ENCODE measurements at places on chromosomes 7 and 10.
A peak's percentile ranks its signal among the peaks of the same experiment; 100 is the strongest.

- no peak for DNase-seq
Measured at GRCh38 chr7:44960011-44960580, 18.7 kb downstream of the MYO1G start.

DNA sequence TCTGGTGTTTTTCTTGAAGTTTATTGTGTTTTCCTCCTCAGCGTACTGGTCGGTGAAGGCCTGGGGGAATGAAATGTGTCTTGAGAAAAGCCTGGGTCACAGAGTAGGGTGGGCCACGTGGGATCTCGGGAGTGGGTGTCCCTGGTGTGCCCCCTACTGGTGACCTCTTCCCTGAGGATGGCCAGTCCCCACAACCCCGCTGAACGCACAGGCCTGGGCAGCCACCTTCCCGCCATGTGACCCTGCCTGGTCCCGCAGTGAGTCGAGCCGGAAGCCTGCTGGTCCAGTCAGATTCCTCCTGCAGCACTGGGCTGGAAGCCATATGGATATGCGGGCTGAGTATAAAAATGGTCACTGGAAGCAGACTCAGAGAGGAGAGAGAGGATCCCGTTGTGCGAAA lies 52.9 kb upstream of the GNA12 start:
- no peak for DNase-seq

- no peak for DNase-seq
Measured at GRCh38 chr7:127409629-127410028, 17.1 kb upstream of the ZNF800 start.

GRCh38 chr10:132299371-132300336 lies 8.1 kb downstream of the STK32C start:
- DNase-seq = no peak

DNA sequence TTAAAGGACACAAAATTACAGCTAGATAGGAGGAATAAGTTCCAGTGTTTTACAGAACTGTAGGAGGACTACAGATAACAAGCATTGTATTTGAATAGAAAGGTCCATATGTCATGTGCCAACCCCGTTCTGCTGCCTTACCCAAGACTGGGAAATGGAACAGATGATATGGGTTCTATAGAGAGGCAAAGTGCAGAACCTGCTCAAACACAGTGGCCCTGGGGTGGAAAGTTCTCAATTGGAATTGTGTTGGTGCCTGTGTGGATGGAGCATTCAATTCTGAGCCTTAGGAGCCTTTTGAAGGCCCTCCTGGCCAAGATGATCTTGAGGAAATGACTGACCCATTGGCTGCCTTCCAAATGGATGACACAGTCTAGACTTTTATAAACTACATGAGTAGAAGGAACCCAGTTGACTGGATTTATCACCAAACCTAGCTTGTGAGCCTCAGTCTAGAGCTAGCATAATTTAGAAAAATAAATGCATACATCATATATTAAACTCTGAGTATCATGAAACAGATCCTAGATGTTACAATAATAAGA lies 4.1 kb upstream of the PRSS1 start:
- DNase-seq = no peak

DNA sequence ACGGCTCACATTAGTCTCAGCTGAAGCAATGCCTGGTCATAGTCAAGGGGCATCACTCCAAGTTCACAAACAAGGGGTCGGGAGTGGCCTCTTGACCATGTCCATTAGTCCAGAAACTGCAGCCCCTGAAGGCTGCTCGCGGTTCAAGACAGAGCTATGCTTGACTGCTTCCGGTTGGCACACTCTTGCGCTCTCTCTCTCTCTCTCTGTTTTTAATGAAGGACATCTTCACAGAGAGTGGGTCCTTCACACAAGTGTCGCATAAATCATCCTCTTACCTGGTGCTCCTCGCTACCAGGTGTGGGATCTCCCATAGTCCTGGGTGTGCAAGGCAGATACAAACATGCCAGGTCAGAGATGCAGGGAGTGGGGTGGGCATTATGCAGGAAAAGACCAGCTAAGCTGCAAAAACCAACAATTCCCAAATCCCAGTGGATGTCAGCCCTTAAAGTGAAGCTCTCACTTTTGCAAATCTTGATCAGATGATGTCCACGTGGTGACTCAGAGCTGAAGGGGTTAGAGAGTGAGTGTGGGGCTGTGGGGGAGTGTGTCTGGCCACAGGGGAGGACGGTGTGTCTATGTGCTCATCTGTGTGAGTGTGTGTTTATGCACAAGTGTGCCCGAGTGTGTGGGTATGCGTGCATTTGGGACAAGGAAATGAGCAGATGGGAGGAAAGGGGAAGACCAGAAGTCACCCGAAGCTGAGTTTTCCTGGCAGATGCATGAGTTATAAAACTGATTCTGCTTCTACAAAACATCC lies 83.7 kb upstream of the PPP2R2D start:
- DNase-seq = no peak

DNA sequence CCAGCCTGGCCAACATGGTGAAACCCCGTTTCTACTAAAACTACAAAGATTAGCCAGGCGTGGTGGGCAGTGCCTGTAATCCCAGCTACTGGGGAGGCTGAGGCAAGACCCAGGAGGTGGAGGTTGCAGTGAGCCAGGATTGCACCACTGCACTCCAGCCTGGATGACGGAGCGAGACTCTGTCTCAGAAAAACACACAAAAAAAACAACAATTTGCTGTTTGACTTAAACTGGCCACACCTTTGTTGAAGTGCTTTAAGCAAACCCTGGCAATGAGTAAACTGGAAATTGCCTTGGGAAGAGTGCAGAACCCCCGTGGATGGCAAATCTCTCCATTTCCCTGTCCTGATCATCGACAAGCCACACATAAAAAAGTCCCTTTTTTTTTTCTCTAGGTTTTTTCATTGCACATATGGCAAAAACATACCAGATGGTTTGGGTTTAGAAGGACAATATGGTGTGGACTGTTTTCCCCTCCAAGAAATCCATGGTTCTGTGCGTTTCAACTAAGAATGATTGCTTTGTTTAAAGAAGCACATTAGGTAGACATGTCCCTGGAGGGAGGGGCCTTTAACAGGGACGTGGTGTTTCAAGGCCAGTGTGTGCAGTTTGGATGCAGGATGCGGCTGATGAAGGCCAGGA lies 76.9 kb downstream of the NRP1 start:
- peak; percentile 73 for DNase-seq

GRCh38 chr10:71816421-71816851 lies 34.6 kb downstream of the PSAP start:
- DNase-seq = no peak

- DNase-seq = no peak
Measured at GRCh38 chr7:31748084-31748483, 61.1 kb downstream of the PPP1R17 start.

GRCh38 chr7:55484834-55485233 lies 87.5 kb downstream of the VOPP1 start:
- no peak for DNase-seq

DNA sequence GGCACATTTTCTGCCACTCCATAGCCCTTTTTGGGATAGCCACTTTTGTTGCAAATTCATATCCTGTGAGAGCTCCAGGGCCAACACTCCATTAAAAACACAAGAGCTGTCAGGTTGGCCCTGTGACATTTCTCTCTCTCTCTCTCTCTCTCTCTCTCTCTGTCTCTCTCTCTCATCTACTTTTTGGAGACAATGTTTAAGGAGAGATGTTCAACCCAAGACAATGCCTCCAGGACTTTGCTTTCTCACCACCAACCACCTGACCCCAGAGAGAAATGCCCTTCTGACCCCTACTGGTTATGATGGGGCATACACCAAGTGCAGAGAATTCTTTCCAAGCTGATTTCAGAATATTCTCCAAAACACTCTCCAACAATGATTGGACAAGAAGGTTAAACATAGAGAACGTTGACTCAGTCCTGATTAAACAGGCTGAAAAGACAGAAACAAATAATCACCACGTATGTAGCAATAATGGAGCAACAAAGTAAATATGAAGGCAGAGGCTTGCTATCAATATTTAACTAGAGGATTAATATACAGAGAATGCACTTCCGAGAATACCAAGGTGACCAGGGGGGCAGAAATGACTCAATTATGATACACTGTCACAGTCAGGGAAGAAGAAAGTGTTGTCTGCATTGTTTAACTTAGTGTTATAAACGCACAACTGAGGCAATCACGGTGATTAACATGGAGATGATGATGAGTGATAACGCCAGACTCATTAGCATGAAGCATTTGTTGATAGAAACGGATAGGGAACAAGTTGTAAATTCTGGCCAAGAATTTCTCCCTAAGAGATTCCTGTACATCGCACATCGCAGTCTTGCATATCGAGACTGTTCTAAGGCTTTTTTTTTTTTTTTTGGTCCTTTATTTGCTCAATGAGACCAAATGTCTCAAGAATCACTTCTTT lies 178.5 kb downstream of the NRP1 start:
- peak; percentile 0 for DNase-seq

- no peak for DNase-seq
Measured at GRCh38 chr7:158401295-158401694, 186.3 kb downstream of the PTPRN2 start.

DNA sequence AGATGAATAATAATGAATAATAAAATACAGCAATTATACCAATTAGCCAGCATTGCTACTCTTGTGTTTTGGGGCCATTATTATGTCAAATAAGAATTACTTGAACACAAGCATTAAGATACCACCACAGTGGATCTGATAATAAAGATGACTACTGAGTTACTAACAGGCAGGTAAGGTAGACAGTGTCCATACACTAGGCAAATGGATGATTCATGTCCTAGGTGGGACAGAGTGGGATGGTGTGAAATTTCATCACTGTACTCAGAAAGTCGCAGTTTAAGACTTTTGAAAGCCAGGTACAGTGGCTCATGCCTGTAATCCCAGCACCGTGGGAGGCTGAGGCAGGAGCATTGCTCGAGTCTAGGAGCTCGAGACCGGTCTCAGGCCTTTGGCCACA lies 8.7 kb upstream of the UNC5B start:
- no peak for DNase-seq

GRCh38 chr10:35194906-35195305 lies 68.3 kb downstream of the CREM start:
- DNase-seq = no peak

DNA sequence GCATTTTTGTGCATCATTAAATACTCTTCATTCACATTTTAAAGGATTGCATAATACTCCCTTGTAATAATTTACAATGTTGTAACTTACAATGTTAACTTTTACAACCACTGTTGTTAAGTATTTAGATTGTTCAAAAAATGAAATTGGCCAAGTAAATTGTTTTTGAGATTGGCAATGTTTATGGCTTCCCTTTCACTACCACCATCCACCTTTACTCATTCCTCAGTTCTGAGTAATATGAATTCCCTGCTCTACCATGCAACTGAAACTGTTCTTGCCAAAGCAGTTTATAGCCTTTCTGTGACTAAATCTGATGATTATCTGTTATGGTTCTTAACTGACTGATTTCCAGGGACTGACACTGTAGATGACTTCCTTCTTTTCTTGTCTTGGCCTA lies 80.5 kb upstream of the TMEM106B start:
- DNase-seq = no peak

- DNase-seq = no peak
Measured at GRCh38 chr7:37363536-37364491, 84.8 kb downstream of the ELMO1 start.

- peak; percentile 57 for DNase-seq
Measured at GRCh38 chr10:17805921-17806577, 3.1 kb upstream of the MRC1 start.

- no peak for DNase-seq
Measured at GRCh38 chr10:94129393-94130130, 135.8 kb downstream of the PLCE1 start.

DNA sequence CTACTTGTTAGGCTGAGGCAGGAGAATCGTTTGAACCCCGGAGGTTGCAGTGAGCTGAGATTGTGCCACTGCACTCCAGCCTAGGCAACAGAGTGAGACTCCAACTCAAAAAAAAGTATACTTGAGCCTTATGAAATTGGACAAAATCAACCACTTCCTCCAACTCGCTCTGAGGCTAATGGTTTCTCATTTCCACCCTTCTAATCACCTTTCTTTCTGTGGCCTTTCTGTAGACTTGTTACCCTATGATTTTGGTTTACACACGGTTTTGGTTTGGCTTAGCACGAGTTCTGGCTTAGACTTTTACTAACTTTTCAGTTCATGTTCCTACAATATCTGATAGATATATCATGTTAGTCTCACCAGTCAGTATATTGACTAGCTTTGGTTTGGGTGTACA lies 152.0 kb downstream of the PHTF2 start:
- no peak for DNase-seq

GRCh38 chr7:17931069-17931468 lies 9.2 kb downstream of the SNX13 start:
- no peak for DNase-seq

DNA sequence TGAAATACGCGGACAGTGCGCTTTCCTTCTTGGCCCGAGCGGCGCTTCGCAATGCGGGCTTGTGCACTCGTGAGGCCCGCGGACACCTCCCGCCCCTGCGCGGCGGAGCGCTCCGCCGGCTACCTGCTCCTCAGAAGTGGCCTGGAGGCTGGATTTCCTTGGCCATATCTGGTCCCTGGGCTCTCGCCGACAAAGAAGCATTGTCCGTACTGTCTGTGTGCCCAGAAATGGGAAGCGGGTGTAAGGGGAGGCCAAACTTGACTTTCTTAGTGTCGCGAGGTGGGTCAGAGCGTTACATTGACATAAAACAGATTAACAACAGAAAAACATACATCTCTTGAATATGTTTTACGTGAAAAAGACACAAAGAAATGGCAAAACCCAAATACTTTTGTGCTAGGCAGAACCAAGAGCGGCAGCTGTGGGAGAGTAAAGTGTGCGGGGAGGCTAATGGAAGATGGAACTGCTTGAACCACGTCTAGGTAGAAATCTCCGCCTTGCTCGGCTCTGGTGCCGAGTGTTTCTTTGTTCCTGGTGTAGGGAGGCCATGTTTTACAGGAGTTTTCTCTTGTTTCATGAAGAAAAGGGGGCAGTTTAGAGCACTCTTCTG lies 1.4 kb downstream of the LANCL2 start:
- DNase-seq = peak; percentile 46

- DNase-seq = no peak
Measured at GRCh38 chr10:86962136-86962980, 4.0 kb downstream of the SNCG start.

GRCh38 chr7:74233655-74234285 lies 20.4 kb downstream of the RFC2 start:
- DNase-seq = no peak

DNA sequence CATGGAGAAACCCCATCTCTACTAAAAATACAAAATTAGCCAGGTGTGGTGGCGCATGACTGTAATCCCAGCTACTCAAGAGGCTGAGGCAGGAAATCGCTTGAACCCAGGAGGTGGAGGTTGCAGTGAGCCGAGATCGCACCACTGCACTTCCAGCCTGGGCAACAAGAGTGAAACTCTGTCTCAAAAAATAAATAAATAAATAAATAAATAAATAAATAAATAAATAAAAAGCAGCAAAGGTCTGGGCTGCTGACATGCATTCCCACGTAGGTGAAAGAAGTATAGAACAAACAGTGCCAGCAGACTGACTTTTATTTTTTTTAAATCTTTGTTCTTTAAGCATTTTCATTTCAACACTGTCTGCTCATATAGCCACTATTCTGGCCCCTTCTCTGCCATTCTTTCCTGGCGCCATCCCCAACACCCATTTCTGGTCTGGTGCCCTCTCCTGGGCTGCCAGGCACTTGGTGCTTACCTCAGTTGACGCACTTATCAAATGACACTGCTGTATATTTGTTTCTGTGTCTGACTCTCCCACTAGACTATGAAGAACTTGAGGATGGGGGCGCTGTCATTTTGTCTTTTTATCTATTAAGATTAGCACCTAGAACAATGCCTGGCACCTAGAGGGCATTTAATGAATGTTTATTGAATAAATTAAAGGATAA lies 15.6 kb downstream of the FAM107B start:
- DNase-seq = no peak

Data from NCI-H2171 treated with DMSO at 0.1 percent for 48 hours (cell line).